ENCODE measurements at places on chromosomes 3 and 15.

DNA sequence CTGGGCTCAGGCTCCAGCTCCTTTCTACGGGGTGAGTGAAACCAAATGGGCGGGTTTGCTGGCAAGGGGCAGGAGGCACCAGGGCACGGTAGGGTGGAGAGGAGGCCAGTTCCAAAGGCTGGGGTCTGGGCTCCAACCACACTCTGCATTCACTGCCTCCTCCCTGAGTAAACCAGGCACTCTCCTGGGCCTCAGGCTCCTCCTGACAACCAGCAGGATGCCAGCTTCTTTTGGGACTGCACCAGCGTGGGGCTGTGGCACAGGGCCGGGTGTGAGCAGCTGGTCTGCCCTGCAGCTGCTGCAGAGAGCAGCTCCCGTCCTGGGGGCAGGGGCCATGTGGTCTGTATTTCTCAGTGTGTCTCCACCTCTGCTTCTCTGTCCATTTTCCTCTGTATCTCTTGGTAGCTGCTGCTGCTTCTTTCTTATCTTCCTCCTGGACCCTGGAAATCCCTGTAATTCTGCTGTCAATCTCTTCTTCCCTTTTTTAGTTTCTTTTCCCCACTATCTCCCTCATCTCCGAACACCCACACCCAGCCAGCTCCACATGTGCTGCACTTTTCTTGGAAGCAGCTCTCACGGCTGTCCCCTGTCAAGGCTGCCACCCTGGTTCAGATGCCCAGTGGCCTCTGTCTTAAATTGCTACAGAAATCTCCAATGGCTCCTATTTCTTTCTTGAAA, 54.9 kb upstream of the TBC1D21 start:
- no peak for DNase-seq

DNA sequence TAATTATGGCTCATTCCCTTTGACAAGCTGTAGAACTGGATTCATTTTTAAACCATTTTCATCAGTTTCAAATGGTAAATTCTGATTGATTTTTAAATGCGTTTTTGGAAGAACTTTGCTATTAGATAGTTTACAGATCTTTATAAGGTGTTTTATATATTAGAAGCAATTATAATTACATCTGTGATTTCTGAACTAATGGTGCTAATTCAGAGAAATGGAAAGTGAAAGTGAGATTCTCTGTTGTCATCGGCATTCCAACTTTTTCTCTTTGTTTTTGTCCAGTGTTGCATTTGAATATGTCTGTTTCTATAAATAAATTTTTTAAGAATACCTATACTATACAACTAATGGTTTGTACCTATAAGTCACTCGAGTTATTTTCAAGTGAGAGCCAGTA, 62.7 kb downstream of the PXYLP1 start:
- no peak for DNase-seq

DNA sequence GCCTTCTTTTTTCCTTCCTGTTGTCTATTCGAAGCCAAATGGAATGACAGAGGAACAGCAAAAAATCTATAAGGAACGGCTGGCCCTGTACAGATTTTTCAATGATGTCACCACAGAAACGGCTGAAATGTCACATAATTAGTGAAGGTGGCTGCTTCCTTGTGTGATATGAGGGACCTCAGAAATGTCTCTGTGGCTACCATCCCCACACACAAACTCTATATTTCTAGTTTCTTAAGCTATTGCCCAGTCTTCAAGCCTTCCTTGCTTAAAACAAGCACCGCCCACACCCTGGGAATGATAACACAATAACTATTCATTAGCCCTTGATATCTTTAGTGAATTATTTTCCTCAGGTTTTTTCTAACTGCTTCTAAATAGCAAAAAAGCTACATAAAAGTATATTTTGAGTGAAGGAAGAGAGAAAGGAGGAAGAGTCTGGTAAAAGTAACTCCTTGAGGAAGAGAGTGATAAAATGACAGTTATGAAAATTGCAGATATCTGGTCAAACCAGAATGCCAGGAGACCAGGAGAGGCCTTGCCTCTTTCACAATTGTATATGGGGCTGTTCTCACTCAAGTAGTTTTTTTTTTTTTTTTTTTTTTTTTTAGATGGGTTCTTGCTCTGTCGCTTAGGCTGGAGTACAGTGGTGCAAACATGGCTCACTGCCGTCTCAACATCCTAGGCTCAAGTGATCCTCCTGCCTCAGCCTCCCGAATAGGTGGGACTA, 38.7 kb downstream of the FMN1 start:
- DNase-seq: no peak

DNA sequence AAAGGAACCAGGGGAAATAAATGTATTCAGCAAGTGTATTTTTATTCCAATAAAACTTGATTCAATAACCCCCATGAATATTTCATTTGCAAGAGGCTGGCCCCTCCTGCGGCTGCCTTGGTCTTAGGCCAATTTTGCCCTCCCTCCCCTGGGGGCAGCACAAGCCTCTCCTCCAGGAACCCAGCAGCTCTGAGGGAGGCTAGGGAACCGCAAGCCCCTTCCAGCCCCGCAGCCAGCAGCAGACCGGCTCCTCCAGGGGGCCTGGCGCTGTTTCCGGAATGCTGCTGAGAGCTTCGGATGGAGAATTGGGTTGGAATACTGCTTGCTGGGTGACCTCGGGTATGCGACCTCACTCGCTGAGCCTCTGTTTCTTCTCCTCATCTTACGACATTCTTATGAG, 150.1 kb downstream of the RAB11A start:
- DNase-seq: no peak

DNA sequence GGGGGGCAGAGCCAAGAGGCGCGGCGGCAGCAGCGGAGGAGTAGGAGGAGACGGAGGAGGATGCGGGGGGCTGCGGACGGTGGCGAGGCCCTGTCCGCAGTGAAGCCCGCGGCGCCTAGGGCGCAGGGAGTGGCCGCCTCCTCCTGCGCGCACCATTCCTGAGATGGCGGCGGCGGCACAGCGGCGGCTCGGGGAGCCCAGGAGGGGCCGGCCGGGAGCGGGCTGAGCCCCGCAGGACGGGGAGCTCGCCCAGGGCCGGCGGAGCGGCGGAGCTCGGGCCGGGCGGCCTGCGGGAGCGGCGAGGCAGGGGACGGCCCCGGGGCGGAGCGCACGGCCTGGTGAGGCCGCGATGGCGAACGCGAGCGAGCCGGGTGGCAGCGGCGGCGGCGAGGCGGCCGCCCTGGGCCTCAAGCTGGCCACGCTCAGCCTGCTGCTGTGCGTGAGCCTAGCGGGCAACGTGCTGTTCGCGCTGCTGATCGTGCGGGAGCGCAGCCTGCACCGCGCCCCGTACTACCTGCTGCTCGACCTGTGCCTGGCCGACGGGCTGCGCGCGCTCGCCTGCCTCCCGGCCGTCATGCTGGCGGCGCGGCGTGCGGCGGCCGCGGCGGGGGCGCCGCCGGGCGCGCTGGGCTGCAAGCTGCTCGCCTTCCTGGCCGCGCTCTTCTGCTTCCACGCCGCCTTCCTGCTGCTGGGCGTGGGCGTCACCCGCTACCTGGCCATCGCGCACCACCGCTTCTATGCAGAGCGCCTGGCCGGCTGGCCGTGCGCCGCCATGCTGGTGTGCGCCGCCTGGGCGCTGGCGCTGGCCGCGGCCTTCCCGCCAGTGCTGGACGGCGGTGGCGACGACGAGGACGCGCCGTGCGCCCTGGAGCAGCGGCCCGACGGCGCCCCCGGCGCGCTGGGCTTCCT, at the start of gene GPR27:
Gene GPR27, plus strand, starts transcription at position 155 of the 909 bp plus-strand sequence. Its CDS starts 195 bp downstream, at position 350.
- no peak for DNase-seq

DNA sequence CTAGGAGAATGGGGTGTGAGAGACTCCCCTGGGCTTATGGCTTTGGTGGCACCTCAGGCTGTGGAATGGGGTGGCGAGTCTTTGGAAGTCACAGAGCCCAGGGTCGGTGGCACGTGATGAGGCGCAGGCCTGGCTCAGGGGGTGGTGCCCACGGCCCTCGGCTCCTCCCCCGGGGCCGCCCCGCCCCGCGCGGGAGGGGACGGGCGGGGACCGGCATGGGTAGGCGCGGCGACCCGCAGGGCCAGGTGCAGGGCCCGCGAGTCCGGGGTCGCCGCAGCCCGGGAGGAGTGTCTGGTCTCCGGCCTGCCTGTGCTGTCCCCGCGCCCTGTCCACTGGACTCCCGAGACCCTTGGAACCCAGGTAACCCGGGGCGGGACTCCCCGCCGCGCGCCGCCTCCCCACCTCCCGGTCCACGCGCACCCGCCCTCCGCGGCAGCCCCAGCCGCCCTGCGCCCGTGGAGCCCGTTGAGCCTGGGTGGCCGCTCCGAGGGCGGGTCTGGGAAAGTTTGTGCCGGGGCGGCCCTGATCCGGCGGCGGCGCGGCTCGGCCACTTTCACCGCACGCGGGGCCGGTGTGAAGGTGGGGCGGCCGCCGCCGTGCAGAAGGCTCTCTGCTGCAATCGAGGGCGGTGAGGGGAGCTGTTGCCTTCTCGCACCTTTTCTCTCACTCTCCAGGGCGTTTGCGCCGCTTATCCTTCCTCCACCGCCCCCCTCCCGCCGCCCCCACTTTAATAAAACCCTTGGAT, at the start of gene PAQR5:
Gene PAQR5, plus strand, starts transcription at position 216 of the 745 bp plus-strand sequence. CDS start 61,169 bp downstream, outside the sequence.
- no peak for DNase-seq

DNA sequence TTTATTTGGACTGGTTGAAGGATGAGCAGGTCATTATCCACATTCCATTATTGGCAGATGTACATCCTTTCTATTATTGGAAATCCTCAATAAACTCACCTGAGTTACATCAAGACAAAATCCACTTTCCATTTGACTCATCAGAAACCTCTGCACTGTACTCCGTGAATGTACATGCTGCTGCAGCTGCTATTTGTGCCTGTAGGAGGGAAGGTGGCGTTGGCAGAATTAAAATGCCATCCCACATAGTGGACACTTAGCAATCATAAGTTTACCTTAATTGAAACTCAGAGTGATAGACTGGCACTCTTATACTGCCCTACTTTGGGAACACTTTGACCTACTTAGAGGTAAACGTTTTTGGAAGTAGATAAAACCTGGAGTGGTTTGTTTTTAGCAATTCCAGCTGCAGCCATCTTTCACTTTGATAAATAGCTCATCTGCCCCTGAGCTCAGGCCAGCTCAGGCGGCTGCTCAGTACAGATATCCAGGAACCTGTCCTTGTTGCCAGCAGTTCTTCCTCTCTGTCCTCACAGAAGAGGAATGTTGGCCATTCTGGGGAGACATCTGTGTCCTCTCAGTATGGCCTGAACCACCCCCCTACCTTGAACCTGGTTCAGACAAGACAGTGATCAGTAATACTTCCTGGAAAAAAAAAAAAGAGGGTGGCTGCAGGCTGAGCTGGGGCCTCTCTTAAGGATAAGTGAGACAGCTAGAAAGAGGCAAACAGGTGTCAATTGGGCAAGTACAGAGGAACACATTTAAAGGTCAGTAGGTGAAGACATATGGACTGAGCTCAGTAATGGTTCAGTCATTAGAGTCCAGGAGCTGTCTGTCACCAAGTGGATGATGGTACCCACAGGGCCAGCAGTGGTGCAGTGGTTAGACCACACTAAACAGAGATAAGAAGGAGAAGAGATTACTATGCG, 153.4 kb upstream of the UMPS start:
- DNase-seq: no peak

GRCh38 chr3:148924562-148924961, 59.5 kb downstream of the CPA3 start:
- no peak for DNase-seq

GRCh38 chr15:91566141-91566540, 287.4 kb upstream of the SLCO3A1 start:
- no peak for DNase-seq

GRCh38 chr15:100227781-100228180, 114.0 kb downstream of the ADAMTS17 start:
- no peak for DNase-seq

DNA sequence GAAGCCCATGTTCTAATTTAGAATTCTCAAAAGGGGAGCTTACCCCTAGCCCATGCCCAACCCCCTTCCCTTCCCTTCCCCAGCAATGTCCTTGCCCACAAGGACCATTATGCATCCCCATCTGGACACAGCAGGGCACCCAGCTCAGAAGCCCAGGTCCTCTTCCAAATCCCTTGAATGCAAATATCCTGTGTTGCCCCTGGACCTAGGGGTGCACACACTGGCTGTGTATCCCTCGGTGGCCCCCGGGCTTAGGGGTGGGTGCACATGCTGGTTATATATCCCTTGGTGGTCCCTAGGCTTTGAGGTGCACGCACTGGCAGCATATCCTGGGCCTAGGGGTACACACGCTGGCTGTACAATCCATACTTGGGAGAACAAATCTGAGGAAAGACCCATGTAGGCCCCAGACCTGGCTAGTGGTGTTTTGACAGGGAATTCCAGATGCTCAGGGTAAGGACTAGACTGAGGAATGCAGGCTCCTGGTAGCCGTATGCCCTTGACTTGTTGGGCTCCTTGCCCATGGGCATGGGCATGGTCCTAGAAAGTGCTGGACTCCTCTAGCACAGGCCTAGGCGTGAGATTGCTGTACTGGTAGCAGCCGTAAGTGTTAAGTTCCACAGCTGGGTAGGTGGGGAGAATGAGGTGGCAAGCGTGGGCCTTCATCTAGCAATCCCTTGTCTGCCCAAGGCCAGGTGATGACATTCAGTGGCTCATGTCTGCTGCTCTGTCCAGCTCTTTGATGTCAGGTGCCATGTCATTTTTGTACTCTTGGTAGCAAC, 222.4 kb downstream of the OPA1 start:
- DNase-seq: no peak

DNA sequence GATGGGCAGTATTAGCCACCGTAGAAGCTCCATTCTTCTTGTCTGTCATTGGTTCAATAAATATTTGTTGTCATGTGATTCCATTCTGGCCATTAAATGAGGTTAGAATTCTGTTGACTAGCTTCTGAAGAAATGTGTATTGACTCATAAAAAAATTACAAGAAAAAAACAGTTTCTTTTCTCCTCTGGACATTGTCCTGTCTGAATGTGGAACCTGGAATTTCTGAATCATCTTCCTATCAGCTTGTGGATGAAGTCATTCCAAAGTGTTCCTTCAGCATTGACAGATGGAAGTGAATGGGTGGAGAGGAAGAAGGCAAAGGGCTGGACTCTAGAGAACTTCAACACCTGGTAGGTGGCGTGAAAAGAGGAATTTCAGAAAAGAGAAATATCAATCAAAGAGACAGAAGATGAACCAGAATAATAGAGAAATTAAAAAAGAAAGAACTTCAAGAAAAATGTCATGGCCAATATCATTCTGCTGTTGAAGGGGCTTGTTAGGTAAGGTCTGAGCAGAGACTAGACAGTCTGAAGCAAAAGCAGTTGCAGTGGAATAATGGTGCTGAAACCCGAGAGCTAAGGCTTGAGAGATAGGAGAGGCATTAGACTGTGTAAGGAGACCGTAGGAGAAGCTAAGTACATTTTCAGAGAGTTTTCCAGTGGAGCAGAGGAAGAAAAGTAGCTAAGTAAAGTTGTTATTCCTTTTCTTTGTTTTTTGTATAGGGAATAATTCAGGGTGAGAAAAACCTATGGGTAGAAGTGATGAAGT, 806.6 kb downstream of the SQOR start:
- DNase-seq: no peak

GRCh38 chr15:66126456-66126855, 127.1 kb downstream of the MEGF11 start:
- DNase-seq: no peak

- no peak for DNase-seq
These were observed 109.1 kb upstream of the LRIG1 start for GRCh38 chr3:66609660-66610561.

- no peak for DNase-seq
These were observed 769 bp upstream of the CSPG4 start for GRCh38 chr15:75713338-75713895.
